ENCODE measurements at places on chromosomes 16 and 17.

GRCh38 chr16:82044585-82044911, 9.5 kb downstream of the HSD17B2 start:
- H3K27ac ChIP-seq = no peak overlapping the region
- no peak overlapping the region for H3K4me3 ChIP-seq
- H3K36me3 ChIP-seq = no peaks in the 10 kb centered on the region
- H3K4me1 ChIP-seq = no peaks in the 10 kb centered on the region
- no peak for DNase-seq

DNA sequence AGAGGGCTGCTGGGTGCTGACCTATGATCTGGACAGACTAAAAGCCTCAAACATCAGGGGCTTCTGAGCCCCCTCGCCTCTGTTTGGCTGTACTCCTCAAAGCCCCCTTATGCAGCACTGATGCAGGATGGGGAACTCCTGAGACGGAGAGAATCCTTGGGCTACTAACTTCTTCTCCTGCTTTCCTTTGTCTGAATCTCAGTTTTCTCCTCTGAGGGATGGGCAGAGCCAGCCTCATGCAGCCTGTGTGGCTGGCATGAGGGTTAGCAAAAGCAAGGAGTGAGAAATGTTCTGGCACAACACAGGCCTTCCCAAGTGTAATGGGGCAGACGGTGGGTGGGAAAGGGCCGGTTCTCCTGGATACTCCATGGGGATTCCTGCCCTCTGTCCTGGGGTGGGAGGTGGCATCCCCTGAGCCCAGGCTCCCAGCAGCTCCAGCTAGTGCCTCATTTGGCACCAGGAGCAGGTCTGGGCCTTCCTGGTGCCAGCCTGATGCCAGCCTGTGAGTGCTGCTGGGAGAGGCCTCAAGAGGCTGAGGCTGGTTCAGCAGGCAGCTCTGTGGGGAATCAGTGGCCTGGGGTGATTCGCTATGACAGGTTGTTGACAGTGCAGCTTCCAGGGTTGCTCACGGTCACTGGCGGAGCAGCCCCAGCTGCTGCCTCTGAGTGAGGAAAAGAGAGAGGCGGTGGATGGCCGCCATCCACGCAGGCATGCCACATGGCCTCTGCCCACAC, 4.0 kb upstream of the BRD7 start:
- peaks cover 4% of the 10 kb centered on the region for H3K36me3 ChIP-seq
- H3K27me3 ChIP-seq = peaks cover 5% of the 10 kb centered on the region
- H3K27ac ChIP-seq = no peak overlapping the region
- H3K4me3 ChIP-seq = no peak overlapping the region

- no peak overlapping the region for H3K27ac ChIP-seq
- no peak overlapping the region for H3K4me3 ChIP-seq
- DNase-seq = no peak
- H3K4me1 ChIP-seq = no peaks in the 10 kb centered on the region
- no peaks in the 10 kb centered on the region for H3K27me3 ChIP-seq
Observed at GRCh38 chr17:70961341-70961740, 792.0 kb downstream of the KCNJ2 start.

GRCh38 chr17:50911890-50912289, 45.7 kb upstream of the TOB1 start:
- no peak overlapping the region for H3K4me3 ChIP-seq
- no peaks in the 10 kb centered on the region for H3K27me3 ChIP-seq
- no peak for DNase-seq
- H3K27ac ChIP-seq = no peak overlapping the region

DNA sequence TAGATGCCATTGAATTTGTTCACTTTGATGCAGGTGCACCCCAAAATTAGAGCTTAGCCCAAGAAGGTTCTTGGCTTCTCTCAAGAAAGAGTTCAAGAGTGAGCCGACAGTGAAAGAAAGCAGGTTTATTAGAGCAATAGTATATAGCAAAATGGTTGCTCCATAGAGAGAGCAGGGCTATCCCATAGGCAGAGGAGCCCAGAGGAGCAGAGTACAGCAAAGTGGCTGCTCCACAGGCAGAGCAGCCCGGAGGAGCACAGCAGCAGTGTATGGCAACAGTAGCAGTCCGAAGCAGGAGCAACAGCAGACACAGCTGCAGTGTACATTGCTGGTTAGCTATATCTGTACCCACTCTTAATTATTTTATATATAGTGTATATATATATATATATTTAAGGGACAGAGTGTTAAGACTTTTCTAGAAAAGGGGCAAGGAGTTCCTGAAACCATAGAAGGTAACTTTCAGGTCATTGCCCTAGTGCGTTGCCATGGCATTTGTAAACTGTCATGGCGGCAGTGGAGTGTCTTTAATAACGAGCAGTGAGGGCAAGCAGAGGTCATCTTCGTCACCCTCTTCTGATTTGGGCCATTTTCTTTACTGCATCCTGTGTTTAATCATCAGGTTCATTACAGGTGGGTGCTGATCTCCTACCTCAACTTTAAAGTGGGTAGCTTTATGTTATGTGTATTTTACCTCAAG, 222.7 kb downstream of the CYB561 start:
- H3K4me3 ChIP-seq = no peak overlapping the region
- no peaks in the 10 kb centered on the region for H3K4me1 ChIP-seq
- no peak overlapping the region for H3K27ac ChIP-seq
- H3K27me3 ChIP-seq = no peaks in the 10 kb centered on the region
- DNase-seq = no peak

- H3K27ac ChIP-seq = no peak overlapping the region
- no peaks in the 10 kb centered on the region for H3K36me3 ChIP-seq
- no peak overlapping the region for H3K4me3 ChIP-seq
- no peaks in the 10 kb centered on the region for H3K4me1 ChIP-seq
- H3K27me3 ChIP-seq = peaks cover 32% of the 10 kb centered on the region
Observed at GRCh38 chr16:75279305-75279704, 27.9 kb upstream of the BCAR1 start.

DNA sequence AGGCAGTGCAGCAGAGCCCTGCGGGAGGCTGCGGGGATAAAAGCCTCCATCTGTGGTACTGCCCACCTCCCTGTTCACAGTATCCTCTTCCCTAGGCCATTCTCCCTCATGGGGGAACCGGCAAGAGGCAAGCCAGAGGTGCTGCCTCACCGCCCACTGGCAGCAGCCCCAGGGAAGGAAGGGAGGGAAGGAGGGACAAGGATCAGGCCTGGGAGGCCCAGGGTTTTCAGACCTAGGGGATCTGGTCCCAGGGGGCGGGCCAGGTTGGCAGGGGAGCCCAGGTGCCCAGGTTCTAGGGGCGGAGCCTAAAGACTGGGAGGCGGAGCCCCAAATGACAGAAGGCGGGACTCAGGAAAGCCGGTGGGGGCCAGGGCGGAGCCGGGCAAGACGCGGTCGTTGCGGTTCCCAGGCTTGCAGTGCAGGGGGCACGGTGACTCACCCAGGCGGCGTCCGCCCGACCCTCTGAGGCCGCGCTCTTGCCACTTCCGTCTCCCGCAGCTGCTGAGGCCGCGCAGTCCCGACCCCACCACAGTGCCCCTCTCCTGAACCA, 3.0 kb upstream of the MTMR4 start:
- H3K4me1 ChIP-seq = peaks cover 37% of the 10 kb centered on the region
- H3K27ac ChIP-seq = peak overlapping the region; percentile 95
- H3K36me3 ChIP-seq = peaks cover 8% of the 10 kb centered on the region
- H3K4me3 ChIP-seq = peak overlapping the region; percentile 89
- no peak for DNase-seq

DNA sequence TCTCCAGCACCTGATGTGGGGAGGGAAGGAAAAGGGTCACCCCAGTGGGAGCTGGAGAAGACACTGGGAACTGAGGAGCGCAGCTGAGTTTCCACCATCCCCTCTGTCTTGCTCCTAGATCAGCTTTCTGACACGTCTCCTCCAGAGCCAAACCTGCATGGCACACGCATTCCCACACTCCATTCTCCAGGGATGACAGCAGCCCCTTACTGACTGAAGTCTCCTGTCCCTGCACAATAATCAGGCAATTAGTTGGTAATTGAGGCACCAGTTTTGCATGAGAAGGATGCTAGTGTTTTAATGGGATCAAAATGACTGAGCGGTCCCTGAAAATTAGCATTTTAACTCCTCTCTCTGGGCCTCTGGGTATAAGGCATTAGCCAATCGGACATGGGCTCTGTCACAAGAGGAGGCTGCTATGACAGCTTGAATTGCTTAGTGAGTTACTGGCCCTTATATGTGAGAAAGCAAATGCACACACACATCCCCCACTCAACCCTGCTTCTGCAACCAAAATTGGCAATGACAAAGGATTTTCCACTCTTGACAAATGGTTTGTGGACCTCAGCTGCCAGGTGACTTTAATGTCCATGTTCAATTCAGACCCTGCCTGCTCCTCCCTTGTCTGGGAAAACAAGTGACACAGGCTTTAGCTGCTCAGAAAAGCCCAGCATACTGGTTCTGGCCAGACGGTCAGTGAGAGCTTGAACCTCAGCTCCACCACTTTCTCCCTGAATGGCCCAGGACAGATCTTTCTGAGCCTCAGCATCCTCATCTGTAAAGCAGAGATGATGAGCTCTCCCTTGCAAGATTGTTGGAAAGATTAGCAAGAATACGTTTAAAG, 57.2 kb upstream of the SREBF1 start:
- H3K4me1 ChIP-seq = no peaks in the 10 kb centered on the region
- H3K27ac ChIP-seq = no peak overlapping the region
- H3K27me3 ChIP-seq = no peaks in the 10 kb centered on the region
- H3K36me3 ChIP-seq = peaks cover 15% of the 10 kb centered on the region

DNA sequence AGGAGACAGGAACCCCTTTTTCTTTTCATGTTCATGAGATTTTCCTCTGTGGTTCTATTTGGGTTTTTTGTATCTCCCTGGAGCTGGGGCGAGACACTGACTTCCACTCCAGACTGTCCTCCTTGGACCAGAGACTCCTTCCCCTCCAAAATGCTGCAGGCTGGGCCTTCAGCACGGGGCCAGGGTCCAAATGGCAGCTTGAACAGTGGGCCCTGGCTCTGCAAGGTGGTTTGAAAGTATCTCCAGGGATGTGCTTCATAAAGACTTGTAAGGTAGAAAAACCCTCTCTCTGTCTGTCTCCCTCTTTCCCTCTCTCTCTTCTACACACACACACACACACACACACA, 236.1 kb downstream of the ZNF423 start:
- H3K36me3 ChIP-seq = no peaks in the 10 kb centered on the region
- no peak overlapping the region for H3K27ac ChIP-seq
- no peaks in the 10 kb centered on the region for H3K4me1 ChIP-seq
- DNase-seq = no peak
- no peak overlapping the region for H3K4me3 ChIP-seq

GRCh38 chr17:29126268-29126930, 53.8 kb downstream of the MYO18A start:
- H3K36me3 ChIP-seq = no peaks in the 10 kb centered on the region
- H3K4me1 ChIP-seq = peaks cover 7% of the 10 kb centered on the region
- H3K4me3 ChIP-seq = no peak overlapping the region
- no peaks in the 10 kb centered on the region for H3K27me3 ChIP-seq

DNA sequence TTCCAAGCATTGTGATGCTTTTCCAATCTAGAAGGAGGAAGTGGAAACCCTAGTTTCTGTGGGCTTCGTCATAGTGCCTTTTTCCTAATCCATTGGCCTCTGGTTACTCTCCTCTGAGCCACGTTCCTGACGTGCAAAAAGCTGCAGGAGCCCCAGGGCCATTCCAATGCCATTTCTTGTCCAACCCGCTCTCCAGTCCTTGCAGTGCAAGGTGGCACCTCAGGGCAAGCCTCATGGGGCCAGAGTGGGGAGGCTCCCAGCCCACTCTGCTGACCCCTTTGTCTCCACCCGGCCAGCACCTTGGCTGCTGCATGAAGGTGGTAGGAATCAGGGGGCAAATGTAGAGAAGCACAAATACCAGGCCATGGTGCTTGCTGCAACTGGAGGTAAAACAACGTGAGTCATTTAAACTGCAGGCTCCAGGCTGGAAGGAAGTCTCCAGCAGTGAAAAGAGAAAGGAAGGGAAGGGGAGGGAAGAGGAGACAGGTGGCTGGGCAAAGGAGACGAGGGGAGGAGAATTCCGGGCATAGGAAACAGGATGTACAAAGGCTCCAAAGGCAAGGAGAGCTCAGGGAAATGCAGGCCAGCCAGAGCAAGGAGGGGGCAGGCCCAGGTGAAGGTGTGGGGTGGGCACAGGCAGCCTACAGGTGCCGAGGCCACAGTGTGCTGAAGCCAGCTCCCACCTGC, 168.2 kb upstream of the TNRC6C start:
- DNase-seq = no peak
- no peak overlapping the region for H3K27ac ChIP-seq
- no peaks in the 10 kb centered on the region for H3K4me1 ChIP-seq
- no peaks in the 10 kb centered on the region for H3K36me3 ChIP-seq
- peaks cover 14% of the 10 kb centered on the region for H3K27me3 ChIP-seq
- H3K4me3 ChIP-seq = no peak overlapping the region

GRCh38 chr17:14276535-14277250, 24.2 kb upstream of the HS3ST3B1 start:
- no peaks in the 10 kb centered on the region for H3K36me3 ChIP-seq
- no peak overlapping the region for H3K27ac ChIP-seq
- no peaks in the 10 kb centered on the region for H3K4me1 ChIP-seq
- no peak overlapping the region for H3K4me3 ChIP-seq
- H3K27me3 ChIP-seq = peaks cover 37% of the 10 kb centered on the region

DNA sequence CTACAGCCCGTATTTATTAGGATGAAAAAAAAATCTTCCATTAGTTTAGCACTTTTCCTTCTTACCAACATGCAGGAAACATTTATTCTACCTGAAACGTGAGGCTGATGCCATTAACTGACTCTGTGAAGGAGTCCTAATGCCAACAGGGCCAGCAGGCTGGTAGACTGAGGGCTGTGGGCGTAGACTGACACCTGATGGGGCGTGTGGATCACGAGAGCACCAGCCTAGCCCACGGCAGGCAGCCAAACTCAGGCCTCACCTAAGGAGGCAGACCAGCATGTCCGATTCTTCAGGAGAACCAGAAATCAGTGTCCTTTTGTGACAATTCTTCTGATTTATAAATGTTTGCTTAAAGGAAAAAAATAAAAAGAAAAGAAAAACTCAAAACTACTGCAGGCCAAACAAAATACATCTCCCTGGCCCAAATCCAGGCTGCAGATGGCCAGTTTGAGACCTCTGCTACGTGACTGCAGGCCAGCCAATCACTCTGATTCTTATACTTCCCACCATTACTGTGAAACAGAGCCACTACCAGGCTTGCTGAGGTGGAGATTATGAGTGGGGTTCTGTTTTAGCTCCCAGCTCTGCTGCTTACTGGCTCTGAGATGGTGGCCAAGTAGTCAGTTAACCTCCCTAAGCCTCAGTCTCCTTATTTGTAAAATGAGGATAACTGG, 66.5 kb downstream of the GNAO1 start:
- peaks cover 24% of the 10 kb centered on the region for H3K27me3 ChIP-seq
- H3K4me1 ChIP-seq = peaks cover 15% of the 10 kb centered on the region
- H3K36me3 ChIP-seq = no peaks in the 10 kb centered on the region
- no peak overlapping the region for H3K27ac ChIP-seq
- H3K4me3 ChIP-seq = no peak overlapping the region

GRCh38 chr17:1416414-1416813, 16.4 kb upstream of the YWHAE start:
- no peaks in the 10 kb centered on the region for H3K4me1 ChIP-seq
- H3K27ac ChIP-seq = no peak overlapping the region
- no peaks in the 10 kb centered on the region for H3K27me3 ChIP-seq
- peaks cover 22% of the 10 kb centered on the region for H3K36me3 ChIP-seq
- DNase-seq = no peak

- peaks cover 12% of the 10 kb centered on the region for H3K27me3 ChIP-seq
- H3K27ac ChIP-seq = no peak overlapping the region
Observed at GRCh38 chr17:39051001-39051585, 83.9 kb upstream of the FBXO47 start.

- no peaks in the 10 kb centered on the region for H3K36me3 ChIP-seq
- H3K4me3 ChIP-seq = no peak overlapping the region
- no peaks in the 10 kb centered on the region for H3K27me3 ChIP-seq
- peaks cover 14% of the 10 kb centered on the region for H3K4me1 ChIP-seq
- DNase-seq = no peak
Observed at GRCh38 chr16:88770461-88771293, 14.3 kb downstream of the PIEZO1 start.
